SK-MEL-5 (cell line): ENCODE measurements at places on chromosomes 11 and 22.

- no peak for DNase-seq
These were observed 1018.3 kb downstream of the DLG2 start for GRCh38 chr11:84608837-84609196.

- no peak for DNase-seq
These were observed 30.2 kb downstream of the USP47 start for GRCh38 chr11:11871991-11872401.

GRCh38 chr11:65502274-65502554 lies 3.4 kb downstream of the MALAT1 start:
- DNase-seq, result no peak

GRCh38 chr22:36301384-36301828 lies 48.5 kb downstream of the APOL1 start:
- DNase-seq, result peak; percentile 68

DNA sequence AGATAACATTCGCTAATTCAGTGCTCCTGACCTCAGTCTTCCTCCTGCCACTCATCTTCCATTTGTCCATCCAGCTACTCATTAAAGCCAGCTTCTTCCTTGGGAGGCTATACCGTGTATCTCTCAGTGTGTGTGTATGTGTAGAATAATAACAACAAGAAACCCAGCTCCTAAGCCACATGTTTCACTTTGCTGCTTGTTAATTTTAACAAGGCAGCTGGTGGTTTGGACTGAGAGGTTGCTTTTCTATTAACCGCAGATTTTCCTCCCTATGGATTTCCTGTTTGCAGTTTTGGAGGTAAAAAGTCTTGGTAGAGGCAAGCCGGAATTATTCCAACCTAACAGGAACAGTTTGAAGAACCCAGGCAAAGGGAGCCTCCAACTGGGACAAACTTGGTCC lies 165.0 kb downstream of the ADAMTS15 start:
- no peak for DNase-seq

DNA sequence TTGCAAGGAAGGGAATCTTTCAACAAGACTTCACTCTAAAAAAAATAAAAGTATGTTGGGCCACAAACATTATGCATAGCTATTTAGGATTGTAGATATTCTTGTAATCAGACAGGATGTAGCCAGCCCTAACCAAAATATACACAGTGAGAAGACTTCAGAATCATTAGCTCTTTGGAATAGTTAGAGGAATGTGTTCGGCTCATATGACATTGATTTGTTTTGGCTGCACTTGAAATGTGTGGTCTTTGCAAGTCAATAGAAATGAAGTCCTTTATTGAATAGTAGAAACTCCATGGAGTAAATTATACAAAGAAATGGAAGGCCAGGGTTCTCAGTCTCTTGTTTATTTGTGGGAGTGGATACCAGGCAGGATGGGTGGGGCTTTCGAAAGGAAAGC lies 692.1 kb downstream of the NTM start:
- DNase-seq, result no peak

DNA sequence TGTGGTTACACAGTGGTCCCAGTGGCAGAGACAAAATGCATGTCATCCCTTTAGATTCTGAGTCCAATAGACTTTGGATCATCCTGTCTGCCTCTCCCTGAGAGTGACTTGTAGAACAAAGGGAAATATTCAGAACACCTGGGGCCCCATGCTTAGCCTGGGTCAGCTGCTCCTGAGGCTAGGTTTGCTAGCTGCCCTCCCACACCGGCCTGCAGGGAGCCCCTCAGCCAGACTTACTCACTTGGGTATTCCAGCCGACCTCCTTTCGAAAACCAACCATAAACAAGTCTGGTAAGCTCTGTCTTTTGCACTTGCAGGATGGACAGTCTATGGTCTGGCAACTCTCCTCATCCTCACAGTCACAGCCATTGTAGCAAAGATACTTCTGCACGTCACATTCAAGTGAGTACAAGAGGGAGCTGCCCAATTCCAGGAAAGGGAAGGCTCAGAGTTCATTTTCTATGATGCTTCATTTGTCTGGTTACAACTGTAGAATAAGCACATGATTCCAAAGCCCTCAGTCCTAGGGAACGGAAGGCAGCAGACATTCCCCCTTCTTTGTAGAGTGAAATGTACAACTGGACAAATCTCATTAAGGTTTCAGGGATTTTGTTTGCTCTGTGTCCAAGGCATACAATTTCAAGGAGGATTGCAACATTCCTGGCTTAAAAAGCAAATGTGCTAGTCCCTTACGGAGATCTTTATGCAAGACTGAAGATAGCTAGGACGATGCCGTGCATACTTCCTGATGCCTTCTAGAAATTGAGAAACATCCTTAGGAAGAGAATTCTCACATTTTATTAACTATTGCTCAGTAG lies 65.5 kb upstream of the EMID1 start:
- no peak for DNase-seq

- peak; percentile 49 for DNase-seq
These were observed 38.2 kb downstream of the TOM1 start for GRCh38 chr22:35337932-35338331.

DNA sequence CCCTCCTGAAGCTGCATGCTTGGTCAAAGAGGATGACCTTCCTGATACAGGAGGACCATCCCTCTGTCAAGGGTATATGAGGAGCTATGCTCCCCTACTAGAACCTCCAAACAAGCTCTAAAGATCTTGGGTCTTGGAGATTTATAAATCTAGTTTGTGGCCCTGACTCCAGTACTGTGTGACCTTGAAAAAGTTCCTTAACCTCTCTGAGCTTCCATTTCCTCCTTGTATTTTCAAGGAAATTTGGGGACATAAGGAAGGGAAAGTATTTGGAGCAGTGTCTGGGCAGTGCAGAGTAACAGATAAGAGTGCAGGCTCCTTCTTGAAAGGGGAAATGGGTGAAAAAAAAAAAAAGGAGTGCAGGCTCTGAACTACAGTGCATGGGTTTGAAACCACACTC lies 45.9 kb downstream of the CHRDL2 start:
- no peak for DNase-seq
